ENCODE measurements at places on chromosomes 3 and 15.

GRCh38 chr3:42688016-42688415 lies 2.7 kb downstream of the KLHL40 start:
- DNase-seq = no peak

GRCh38 chr3:113096188-113096892 lies 105.6 kb downstream of the GTPBP8 start:
- no peak for DNase-seq

GRCh38 chr3:98796334-98796733 lies 33.2 kb downstream of the ST3GAL6 start:
- DNase-seq = no peak

DNA sequence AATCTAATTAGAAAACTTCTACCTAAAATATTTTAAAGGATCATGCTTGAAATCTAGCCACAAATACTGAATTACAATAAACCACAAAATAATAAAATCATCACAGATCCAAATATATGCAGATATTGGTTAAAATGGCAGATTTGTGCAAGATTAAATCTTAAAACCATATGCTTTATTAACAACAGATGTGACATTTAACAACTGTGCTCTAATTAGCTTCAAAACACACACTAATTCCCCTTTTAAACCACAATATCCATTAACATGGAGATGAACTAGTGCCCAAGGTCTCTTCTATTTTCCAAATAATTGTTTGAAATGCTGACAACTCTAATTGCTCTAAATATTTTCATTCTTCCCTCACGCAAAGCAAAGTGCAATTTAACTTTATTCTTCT lies 1530.3 kb downstream of the SI start:
- no peak for DNase-seq

DNA sequence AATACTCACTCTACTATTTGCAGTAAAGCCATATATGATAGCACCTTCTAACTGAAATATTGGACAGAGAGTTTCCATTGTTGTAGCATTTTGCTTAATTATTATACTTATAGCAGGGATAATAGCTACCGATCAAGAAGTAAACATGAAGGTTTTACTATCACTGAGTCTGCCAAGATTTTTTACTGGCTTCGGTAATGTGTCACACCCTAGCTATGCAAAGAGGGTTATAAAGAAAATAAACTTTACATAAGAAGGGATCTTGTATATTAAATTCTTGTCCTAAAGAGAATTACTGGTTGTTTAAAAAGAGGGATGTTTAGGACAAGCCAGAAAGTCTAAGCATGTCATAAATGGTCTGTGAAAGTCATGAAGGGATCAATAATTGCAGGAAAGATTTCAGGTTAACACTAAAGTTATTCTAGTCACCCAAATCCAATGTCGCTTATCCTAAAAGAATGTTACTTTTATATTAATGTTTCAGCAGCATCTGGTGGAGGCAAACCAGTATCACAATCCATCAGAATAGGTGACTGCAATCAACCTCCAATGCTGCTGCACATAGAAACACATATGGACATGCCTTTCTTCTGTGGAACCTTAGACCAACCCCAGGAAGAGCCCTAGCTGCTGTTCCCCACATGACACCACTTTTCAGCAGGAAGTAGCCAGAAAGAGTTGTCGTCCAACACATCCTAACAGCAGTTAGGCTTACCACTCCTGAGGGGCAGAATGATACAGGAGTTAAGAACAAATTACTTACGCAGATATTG lies 62.7 kb upstream of the GK5 start:
- no peak for DNase-seq

DNA sequence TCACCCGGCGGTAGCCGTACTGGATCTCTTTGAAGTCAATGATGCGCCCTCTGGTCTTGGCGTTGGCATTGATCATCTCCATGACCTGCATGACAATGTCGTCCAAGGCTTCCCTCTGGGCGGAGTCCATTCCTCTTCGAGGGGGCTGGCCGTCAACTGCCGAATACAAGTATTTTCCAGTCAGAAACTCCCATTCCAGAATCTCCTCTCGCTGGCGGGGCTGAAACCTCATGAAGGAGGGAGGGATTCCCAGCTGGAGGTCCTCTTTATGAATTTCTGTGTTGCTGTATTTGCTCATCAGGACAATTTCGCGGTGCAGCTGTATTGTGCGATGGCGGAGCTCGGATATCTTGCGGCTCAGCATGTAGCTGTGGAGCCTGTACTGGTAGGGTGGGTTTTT lies 73.4 kb downstream of the CHSY1 start:
- DNase-seq = no peak
